ENCODE measurements at places on chromosomes 2 and 18.

DNA sequence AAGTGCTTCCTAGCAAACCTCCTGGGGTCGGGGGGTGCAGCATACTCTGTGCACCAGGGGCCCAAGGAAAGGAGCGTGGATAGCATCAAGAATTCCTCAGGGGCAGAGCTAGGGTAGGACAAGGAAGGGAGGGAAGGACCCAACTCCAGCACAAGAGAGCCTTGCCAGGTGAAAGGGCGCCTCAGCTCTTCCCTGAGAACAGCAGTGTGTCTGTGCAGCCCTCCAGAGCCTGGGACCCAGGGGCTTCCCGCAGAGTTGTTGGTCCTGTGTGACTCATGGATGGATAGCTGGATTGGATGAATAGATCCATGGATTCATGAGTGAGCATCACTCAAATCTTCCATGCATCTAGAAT lies 175.4 kb downstream of the SMAD2 start:
- no peak for DNase-seq

GRCh38 chr2:218732052-218732760 lies 21.6 kb downstream of the TTLL4 start:
- DNase-seq: no peak

GRCh38 chr18:53360501-53361443 lies 863.7 kb downstream of the MBD2 start:
- no peak for DNase-seq

DNA sequence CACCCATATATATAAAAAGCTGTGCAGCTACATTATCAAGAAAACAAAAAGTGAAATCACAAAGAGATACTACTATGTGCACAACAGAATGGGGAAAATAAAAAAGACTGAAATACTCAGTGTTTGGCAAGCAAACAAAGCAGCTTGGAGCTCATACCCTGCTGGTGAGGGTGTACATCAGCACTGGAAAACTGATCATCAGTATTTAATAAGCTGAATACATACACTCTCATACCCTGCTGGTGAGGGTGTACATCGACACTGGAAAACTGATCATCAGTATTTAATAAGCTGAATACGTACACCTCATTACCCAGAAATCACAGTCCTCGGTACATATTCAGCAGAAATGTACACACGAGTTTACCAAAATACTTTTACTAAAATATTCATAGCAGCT lies 220.8 kb downstream of the SPP2 start:
- DNase-seq: no peak

GRCh38 chr2:181576431-181576830 lies 80.5 kb downstream of the CERKL start:
- no peak for DNase-seq

- no peak for DNase-seq
Measured at GRCh38 chr2:71829008-71829407, 318.7 kb downstream of the CYP26B1 start.

GRCh38 chr2:236001854-236002253 lies 166.3 kb downstream of the GBX2 start:
- DNase-seq: no peak

Measured in urothelium cell line (cell line).